ENCODE measurements at places on chromosomes 5 and 9.

DNA sequence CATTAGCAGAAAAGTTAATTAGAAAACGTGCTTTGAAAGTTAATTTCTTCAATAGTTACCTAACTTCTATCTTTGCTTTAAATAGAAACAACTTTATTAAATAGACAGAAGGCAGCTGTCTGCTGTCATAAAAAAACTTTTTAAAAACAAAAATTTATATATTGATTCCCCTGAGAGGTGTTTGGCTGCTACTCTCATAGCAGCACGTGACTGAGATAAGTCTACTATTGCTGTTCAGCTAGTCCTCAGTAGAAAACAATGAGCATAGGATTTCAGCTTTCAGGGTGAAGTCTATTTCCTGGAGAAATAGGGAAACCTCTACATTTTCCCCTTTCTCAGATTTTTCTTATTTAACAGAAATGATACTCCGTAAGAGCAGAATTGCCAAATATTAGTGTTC is 135.0 kb upstream of the FBN2 start:
- DNase-seq: no peak

GRCh38 chr9:133759146-133759900 is 21.2 kb upstream of the SARDH start:
- DNase-seq: no peak

GRCh38 chr5:960551-960950 is 48.1 kb upstream of the NKD2 start:
- DNase-seq: no peak

- no peak for DNase-seq
Observed at GRCh38 chr5:72499730-72500129, 7.5 kb downstream of the ZNF366 start.

DNA sequence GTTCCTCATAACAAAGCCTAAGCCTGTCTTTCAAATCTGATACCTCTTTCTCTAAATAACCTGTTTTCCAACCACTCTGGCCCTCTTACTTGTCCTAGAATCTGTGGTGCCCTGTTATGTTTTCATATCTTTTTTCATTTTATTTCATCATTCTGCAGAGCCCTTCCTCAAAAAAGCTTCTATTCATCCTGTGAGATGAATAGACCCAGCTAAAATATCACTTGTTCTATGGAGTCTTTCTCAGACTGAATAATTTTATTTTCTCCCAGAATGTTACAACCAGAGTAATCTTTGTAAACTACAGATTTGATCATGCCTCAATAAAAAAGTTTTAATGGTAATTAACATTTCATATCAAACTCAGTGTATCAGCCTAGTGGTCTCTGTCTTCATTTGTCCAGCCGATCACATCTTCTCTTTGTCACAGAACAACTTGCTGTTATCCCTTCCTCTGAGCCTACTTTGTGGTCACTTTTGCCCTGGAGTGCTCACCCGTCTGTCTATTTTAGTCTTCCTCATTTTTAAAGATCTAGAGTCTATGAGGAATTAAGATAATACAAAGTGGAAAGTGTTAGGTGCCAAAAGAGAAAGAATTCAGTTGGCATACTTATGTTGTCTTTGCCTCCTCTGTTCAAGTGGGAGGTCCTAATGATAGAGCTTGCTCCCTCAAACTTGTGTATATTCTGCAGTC is 77.8 kb downstream of the ZCCHC7 start:
- DNase-seq: no peak

GRCh38 chr9:101093620-101094019 is 65.1 kb downstream of the PLPPR1 start:
- DNase-seq: no peak

- no peak for DNase-seq
Observed at GRCh38 chr9:118271936-118272335, 567.7 kb downstream of the TLR4 start.

DNA sequence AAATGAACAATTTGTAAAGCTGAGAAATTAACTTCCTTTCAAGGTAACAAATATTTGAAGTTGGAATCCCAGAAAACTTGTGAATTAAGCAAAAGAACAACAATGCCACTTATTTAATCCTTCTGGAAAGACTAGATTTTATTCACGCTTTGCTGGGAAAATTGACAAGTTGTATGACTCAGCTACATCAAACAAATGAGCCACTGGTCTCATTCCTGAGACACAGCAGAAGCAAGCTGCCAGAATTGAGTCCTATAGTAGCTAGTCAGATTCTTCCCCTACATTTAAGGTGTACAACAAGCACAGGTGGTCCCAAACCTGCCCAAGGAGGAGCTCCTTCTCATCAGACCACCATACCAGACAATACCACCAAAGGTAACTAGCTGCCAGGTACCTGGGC is 280.7 kb downstream of the SPOCK1 start:
- DNase-seq: no peak

- no peak for DNase-seq
Observed at GRCh38 chr9:111412280-111412679, 71.9 kb downstream of the ECPAS start.

DNA sequence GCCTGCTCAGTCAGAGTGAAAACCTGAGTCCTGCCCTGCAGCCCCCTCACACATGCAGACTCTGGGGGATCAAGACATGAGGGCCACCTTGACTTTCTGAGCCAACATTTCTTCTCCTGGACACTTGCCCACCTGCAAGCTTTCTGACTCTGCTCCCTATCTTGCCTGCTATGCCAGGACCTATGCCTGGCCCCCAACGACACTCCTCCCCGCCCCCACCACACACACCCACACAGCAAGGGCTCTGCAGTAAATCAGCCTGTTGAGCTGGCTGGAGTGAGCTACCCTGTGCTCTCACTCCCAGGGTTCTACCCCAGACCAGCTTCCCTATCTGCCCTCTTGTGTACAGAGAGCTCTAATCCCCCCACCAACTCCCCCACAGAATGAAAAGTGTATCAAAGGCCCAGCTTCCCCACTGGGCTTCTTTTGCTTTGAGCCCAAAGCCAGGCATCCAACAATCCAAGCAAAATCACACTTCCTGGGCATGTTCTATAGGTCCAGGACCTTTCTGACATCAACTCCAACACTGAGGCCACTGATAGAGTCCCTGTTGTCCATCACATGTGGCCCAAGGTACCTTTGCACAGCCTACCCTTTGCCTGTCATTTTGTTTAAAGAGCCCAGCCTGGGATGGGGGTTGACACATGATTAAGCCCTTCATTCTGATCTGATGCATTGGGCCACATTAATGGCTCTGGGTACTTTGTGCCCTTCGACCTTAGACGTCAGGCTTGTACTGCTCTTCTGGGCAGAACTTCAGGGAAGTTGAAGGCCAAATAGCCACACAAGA is 7.2 kb downstream of the PDLIM4 start:
- no peak for DNase-seq

- DNase-seq: no peak
Observed at GRCh38 chr5:107361945-107362344, 308.8 kb downstream of the EFNA5 start.

GRCh38 chr5:173891308-173892116 is 3.4 kb downstream of the CPEB4 start:
- DNase-seq: no peak

GRCh38 chr9:34125681-34126206 is 754 bp downstream of the DCAF12 start:
- no peak for DNase-seq

GRCh38 chr9:37034305-37034937 is 353 bp upstream of the PAX5 start:
- DNase-seq: peak; percentile 33

GRCh38 chr9:126804696-126805553 is at the start of gene ZBTB43:
Gene ZBTB43, plus strand, starts transcription at chr9:126805040. Its CDS starts 27,470 bp downstream, at chr9:126832510.
- DNase-seq: peak; percentile 97

DNA sequence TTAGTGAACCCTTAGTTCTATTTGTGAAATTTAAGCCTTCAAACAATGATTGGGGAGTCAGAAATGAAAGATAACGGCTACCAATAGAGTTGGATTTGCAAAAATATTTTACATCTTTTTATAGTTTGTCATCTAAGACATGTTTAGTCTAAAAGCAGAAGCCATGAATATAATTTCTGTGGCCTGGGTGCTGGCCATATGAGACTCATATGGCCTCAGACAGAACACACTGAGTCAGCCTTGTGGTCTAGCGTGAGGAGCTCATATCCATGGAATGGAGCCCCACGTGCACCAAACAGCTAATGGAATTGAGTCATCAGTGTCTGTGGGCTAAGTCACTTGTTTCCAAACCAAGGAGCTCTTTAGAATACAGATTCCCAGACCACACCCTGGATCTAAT is 240.7 kb upstream of the NREP start:
- DNase-seq: no peak

GRCh38 chr9:17116400-17116837 is 18.4 kb upstream of the CNTLN start:
- no peak for DNase-seq

- DNase-seq: no peak
Observed at GRCh38 chr9:132519033-132519432, 63.4 kb upstream of the BARHL1 start.

GRCh38 chr9:78986446-78986845 is 585.3 kb upstream of the TLE4 start:
- DNase-seq: no peak

- DNase-seq: no peak
Observed at GRCh38 chr5:175822225-175822624, 49.2 kb upstream of the CPLX2 start.

- DNase-seq: no peak
Observed at GRCh38 chr5:167608390-167609272, 682.8 kb upstream of the WWC1 start.

- no peak for DNase-seq
Observed at GRCh38 chr9:119810645-119811429, 441.6 kb upstream of the BRINP1 start.

DNA sequence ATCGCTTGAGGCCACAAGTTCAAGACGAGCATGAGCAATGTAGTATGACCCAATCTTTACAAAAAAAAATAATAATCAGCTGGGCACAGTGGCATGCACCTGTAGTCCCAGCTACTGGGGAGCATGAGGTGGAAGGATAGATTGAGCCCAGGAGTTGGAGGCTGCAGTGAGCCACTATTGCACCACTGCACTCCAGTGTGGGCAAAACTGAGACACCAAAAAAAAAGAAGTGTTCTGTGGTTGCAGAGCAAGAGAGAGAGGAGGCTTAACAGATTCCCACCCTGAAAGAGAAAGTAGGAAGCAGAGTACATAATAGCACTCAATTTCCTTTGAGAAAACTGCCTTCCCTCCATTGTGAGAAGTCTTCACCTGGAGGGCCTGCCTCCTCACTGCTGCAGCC is 52.6 kb downstream of the ALDH7A1 start:
- no peak for DNase-seq

- peak; percentile 56 for DNase-seq
Observed at GRCh38 chr9:105144076-105144475, 100.4 kb upstream of the SLC44A1 start.

DNA sequence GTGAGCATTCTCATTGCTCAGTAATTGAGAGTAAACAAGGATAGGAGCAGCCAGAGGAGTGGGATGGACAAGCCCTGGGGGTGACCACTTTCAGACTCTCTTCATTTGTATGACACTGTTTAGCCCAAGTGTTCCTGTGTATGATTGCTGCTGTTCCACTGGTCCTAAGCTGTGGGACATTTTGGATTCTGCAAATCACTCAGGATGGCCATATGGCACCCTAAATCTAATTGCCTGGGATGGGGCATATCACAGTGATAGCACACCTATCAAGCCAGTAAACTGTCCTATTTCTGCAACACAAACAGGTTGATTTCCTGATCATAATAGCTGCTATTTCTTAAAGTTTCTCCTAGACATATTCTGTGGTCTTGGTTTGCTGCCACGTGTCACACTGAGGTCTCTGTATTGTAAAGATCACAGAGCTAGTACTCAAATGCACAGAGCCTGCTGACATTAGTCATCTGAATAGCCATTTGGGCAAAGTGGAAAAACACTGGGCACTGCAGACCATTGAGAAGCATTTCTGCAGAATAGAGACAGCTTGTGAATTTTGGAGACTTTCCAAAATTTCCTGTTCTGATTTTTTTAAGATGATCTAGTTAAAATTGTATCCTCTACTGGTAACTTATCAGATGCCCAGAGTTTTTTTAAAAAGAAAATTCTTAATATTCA is 320.2 kb downstream of the RFX3 start:
- DNase-seq: no peak

DNA sequence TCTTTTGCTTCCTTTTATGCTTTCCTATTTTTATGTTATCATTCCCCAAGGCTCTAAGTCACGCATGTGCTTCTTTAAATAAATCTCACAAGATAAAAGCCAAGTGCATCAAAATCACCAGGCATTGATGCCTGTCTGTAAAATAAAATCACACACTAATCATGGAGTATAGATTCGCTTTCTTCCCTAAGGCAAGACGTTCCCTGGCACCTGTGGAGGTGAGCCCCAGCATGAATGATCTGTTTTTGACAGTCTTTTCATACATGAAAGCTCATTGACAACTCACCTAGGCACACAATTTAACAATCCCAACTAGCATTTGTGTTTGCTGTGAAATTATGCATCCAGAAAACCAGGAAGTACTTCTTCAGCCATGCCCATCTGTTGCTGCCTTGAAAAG is 146.9 kb upstream of the DMAC1 start:
- DNase-seq: no peak

GRCh38 chr9:20270161-20270560 is 352.1 kb downstream of the MLLT3 start:
- DNase-seq: no peak

- DNase-seq: no peak
Observed at GRCh38 chr5:179879003-179879689, 20.5 kb upstream of the MRNIP start.

GRCh38 chr9:73030370-73031030 is 77.6 kb upstream of the ALDH1A1 start:
- no peak for DNase-seq

GRCh38 chr9:134621558-134622110 is 20.0 kb upstream of the COL5A1 start:
- no peak for DNase-seq

DNA sequence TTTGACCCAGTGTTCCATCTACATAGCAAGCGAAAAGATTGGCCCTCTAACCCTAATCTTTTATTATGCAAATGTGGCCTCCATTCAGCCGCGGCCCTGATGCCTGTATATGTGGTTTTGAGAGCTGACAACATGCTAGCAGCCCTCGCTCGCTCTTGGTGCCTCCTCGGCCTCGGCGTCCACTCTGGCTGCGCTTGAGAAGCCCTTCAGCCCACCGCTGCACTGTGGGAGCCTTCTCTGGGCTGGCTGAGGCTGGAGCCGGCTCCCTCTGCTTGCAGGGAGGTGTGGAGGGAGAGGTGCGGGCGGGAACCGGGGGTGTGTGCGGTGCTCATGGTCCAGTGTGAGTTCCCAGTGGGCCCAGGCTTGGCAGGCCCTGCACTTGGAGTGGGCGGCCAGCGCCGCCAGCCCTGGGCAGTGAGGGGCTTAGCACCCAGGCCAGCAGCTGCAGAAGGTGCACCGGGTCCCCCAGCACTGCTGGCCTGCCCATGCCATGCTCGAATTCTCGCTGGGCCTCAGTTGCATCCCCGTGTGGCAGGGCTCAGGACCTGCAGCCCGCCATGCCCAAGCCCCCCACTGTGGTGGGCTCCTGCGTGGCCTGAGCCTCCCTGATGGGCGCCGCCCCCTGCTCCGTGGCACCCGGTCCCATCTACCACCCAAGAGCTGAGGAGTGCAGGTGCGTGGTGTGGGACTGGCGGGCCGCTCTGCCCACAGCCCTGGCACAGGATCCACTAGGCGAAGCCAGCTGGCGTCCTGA is 757.5 kb upstream of the CTNND2 start:
- no peak for DNase-seq
